ENCODE measurements at places on chromosomes 1 and 21.

GRCh38 chr1:18246543-18246942 lies 138.9 kb downstream of the IGSF21 start:
- H3K36me3 ChIP-seq, result no peaks in the 10 kb centered on the region
- no peak for DNase-seq
- no peaks in the 10 kb centered on the region for H3K4me1 ChIP-seq
- no peaks in the 10 kb centered on the region for H3K27me3 ChIP-seq

DNA sequence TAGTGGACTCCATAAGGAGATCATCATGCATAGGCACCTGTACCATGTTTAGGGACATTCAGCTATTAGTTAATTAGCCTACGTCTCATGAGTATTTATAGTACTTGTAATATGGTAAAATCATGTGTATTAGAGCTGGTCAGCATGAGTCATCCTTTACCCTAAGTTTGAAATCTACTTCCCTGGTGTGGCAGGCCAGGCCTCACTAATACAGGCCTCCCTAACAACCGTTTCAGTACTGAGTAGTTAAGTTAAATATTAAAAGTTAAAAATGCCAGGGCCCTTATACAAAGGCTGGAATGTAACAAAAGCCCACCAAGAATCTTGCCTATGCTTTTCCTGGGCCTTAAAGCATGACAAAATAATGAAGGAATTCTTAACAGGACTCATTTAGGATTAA lies 356.3 kb upstream of the DPYD start:
- peaks cover 5% of the 10 kb centered on the region for H3K4me1 ChIP-seq
- no peak for DNase-seq
- H3K4me3 ChIP-seq, result no peak overlapping the region
- H3K36me3 ChIP-seq, result peaks cover 5% of the 10 kb centered on the region
- no peaks in the 10 kb centered on the region for H3K27me3 ChIP-seq
- peak overlapping the region; percentile 27 for H3K27ac ChIP-seq

- no peak for DNase-seq
- H3K4me3 ChIP-seq, result no peak overlapping the region
- no peaks in the 10 kb centered on the region for H3K27me3 ChIP-seq
- peaks cover 63% of the 10 kb centered on the region for H3K4me1 ChIP-seq
Measured at GRCh38 chr1:56524263-56524662, 55.1 kb downstream of the PLPP3 start.

DNA sequence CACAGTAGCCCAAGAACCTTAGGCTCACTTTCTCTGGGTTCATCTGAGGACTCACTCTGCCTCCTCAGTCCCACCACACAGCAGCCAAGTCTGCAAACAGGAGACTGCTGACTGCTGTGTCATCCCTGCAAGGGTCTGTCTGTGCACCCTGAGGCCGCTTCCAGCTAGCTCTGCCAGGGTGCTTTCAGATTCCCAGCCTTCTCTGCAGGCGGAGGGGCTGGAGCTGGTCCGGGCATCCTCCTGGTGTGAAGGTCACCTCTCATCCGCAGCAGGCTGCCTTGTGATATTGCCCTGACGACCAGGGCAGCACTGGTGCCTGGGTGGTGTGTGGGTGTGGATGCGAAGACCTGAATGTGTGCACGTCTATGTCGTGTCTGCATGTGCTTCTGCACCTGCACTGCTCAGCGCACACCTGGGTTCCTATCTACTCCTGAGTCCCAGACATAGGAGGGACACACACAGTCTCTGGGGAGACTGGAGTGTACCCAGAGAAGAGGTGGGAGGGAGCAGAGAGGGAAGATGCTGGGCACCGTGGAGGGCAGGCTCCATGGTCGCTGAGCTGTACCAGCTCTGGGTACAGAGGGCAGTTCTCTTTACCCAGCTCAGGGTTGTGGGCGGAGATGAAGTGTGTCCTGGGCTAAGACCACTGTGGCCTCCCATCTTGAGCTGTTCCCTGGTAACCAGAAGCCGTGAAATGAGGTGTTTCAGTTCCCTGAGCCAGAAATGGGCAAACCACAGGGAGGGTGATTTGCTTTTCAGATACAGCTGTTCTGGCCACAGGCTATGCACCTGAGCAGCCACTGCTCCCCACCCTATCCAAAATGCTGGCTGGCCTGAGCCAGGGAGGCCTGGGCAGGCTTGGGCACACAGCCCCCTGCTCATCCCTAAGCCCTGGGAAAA lies 160.9 kb upstream of the CSF3R start:
- no peaks in the 10 kb centered on the region for H3K36me3 ChIP-seq
- no peak overlapping the region for H3K4me3 ChIP-seq
- no peak overlapping the region for H3K27ac ChIP-seq

- DNase-seq, result no peak
- peaks cover 11% of the 10 kb centered on the region for H3K27me3 ChIP-seq
Measured at GRCh38 chr1:41315146-41315822, 46.0 kb upstream of the FOXO6 start.

DNA sequence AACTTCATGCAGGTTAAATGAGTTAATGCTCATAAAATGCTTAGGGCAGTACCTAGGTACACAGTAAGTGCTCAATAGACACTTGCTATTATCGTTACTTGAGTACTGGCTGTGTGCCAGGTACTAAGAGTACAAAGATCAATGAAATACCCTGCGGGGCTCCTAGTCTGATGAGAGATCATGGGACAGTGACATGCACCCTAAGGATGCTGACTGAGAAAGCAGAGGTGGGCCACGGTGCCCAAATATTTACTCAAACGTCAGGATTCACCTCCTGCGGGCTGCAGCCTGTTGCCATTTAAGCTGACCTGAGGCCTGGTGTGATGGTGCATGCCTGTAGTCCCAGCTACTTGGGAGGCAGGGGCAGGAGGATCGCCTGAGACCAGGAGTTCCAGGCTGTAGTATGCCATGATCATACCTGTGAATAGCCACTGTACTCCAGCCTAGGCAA lies 19.8 kb upstream of the LUZP1 start:
- H3K4me1 ChIP-seq, result peaks cover 46% of the 10 kb centered on the region
- no peak overlapping the region for H3K4me3 ChIP-seq
- no peaks in the 10 kb centered on the region for H3K27me3 ChIP-seq
- no peak for DNase-seq
- peak overlapping the region; percentile 78 for H3K27ac ChIP-seq

- no peak for DNase-seq
- H3K4me1 ChIP-seq, result peaks cover 38% of the 10 kb centered on the region
- H3K27ac ChIP-seq, result no peak overlapping the region
Measured at GRCh38 chr21:29430576-29430975, 131.9 kb downstream of the BACH1 start.

GRCh38 chr1:217946511-217946910 lies 315.4 kb downstream of the SPATA17 start:
- H3K4me3 ChIP-seq, result no peak overlapping the region
- no peaks in the 10 kb centered on the region for H3K36me3 ChIP-seq
- DNase-seq, result no peak

- H3K27me3 ChIP-seq, result peaks cover 24% of the 10 kb centered on the region
- H3K4me1 ChIP-seq, result no peaks in the 10 kb centered on the region
- no peaks in the 10 kb centered on the region for H3K36me3 ChIP-seq
- H3K27ac ChIP-seq, result no peak overlapping the region
- no peak overlapping the region for H3K4me3 ChIP-seq
- DNase-seq, result no peak
Measured at GRCh38 chr1:64387389-64388285, 82.3 kb upstream of the CACHD1 start.

DNA sequence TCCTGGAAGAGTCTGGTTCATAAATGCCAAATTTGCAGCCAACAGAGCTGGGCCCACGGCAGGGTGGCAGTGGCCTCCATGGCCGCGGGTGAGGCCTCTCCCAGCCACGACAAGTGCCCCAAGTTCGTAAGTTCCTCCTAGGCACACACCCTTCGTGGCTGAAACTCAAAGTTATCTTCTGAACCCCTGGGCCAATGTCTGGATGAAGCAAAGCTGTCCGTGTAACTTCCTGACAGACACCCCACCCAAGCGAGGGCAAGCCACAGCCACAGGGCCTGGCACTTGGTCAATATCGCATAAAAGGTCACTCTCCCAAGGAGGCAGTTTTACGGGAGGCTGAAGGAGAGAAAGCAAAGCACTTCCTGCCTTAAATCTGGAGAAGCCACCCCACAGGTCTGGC lies 27.8 kb upstream of the GPR153 start:
- peaks cover 6% of the 10 kb centered on the region for H3K36me3 ChIP-seq
- no peaks in the 10 kb centered on the region for H3K27me3 ChIP-seq
- no peaks in the 10 kb centered on the region for H3K4me1 ChIP-seq
- no peak for DNase-seq

- no peak overlapping the region for H3K4me3 ChIP-seq
- H3K27ac ChIP-seq, result no peak overlapping the region
- peaks cover 3% of the 10 kb centered on the region for H3K36me3 ChIP-seq
- H3K4me1 ChIP-seq, result peaks cover 77% of the 10 kb centered on the region
- DNase-seq, result no peak
Measured at GRCh38 chr1:94058766-94059165, 62.2 kb downstream of the ABCA4 start.

DNA sequence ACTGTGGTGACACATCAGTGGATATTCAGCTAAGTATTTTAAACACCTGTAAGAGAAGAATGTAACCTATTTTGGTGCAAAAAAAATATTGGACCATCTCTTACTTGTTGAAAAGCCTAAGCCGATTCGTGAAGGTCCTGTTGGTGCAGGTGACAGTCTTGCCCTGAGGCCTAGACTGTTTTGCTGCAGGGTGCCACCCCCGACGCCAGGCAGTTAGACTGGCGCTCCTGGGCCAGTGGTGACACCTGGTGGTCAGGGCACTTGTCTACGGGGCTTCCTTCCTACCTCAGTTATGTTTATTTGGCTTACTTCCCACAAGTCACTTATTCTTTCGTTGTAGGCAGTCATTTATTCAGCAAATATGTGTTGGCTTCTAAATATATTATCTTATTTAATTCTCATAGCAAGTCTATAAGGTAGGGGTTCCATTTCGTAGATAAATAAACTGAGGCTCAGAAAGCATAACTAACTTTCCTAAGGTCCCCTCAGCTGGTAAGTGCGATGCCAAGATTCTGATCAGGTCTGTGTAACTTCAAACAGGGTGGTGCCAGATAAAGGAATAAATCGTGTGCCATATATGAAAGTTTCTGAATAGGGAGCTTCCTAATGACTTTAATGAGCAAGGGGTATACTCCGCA lies 1.9 kb downstream of the EEIG2 start:
- peaks cover 24% of the 10 kb centered on the region for H3K4me1 ChIP-seq
- H3K27me3 ChIP-seq, result no peaks in the 10 kb centered on the region
- H3K27ac ChIP-seq, result no peak overlapping the region
- no peaks in the 10 kb centered on the region for H3K36me3 ChIP-seq
- no peak overlapping the region for H3K4me3 ChIP-seq

DNA sequence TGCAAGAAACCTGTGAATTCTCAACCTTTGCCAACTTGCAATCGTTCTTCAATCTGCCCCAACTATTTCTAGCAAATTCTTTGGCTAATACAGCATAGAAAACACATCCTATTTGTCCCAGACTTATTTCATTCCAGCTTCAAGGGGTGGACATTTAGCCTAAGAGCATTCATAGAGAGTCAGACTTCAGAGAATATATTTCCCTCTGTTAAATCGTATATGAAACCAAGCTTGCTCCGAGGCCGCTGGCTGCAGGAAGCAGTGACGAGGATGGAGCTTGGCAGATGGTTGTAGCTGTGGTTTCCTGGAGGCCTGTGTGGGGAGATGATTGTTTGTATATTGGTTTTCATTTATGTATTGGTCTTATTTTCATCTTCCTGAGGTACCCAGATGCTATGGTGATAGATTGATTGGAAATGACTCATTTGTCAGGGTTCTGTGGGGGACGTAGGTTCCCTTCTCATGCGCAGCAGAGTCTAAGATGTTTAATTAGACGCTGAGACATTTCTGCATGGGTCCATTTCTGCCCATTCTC lies 26.1 kb downstream of the MAN1C1 start:
- DNase-seq, result peak; percentile 46
- H3K4me1 ChIP-seq, result peaks cover 22% of the 10 kb centered on the region
- H3K27me3 ChIP-seq, result peaks cover 27% of the 10 kb centered on the region
- peaks cover 36% of the 10 kb centered on the region for H3K36me3 ChIP-seq
- H3K4me3 ChIP-seq, result no peak overlapping the region

DNA sequence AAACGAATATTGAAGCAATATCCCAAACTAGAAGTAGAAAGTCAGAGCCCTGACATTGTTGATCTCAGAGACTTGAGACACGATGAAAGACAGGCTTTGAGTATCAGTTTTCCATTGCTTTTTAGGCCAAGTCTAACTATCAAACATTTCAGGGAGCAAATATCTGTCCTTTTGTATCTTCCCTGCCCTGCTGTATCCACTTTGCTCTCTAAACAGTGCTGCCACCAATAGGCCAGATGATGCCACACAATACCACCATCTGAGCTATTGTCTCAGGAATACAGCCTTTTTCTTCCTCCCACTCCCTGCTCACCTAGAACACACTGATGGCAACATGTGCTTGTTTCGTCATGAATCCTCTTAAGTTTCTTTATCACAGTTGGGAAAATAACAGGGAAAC lies 62.6 kb upstream of the SPAG17 start:
- no peak overlapping the region for H3K27ac ChIP-seq
- no peak overlapping the region for H3K4me3 ChIP-seq
- H3K4me1 ChIP-seq, result peaks cover 4% of the 10 kb centered on the region
- no peak for DNase-seq

DNA sequence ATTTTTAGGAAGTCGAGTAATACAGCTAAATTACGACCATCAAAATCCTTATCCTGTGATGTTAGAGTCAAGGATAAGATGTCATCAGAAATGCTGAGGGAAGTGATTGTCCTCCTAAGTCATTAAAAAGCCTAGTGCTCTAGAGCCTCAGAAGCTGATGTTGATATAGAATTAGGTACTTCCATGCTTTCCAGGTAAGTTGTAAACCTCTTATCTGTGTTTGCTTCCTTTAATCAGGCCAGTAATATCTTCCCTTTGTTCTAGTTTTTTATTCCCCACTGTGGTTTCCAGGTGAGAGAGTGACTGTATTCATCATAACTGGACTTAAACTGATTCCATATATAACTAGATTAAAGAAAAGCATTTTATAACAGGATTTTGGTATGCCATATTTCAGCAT lies 44.4 kb downstream of the SMG7 start:
- no peaks in the 10 kb centered on the region for H3K27me3 ChIP-seq
- peaks cover 21% of the 10 kb centered on the region for H3K36me3 ChIP-seq
- peaks cover 20% of the 10 kb centered on the region for H3K4me1 ChIP-seq
- no peak for DNase-seq
- no peak overlapping the region for H3K4me3 ChIP-seq

GRCh38 chr1:63864224-63864641 lies 90.4 kb downstream of the ROR1 start:
- no peaks in the 10 kb centered on the region for H3K36me3 ChIP-seq
- no peaks in the 10 kb centered on the region for H3K27me3 ChIP-seq
- DNase-seq, result no peak

GRCh38 chr1:26553942-26554682 lies 24.6 kb downstream of the RPS6KA1 start:
- no peak overlapping the region for H3K4me3 ChIP-seq
- no peak for DNase-seq
- H3K4me1 ChIP-seq, result peaks cover 13% of the 10 kb centered on the region
- H3K27ac ChIP-seq, result no peak overlapping the region

DNA sequence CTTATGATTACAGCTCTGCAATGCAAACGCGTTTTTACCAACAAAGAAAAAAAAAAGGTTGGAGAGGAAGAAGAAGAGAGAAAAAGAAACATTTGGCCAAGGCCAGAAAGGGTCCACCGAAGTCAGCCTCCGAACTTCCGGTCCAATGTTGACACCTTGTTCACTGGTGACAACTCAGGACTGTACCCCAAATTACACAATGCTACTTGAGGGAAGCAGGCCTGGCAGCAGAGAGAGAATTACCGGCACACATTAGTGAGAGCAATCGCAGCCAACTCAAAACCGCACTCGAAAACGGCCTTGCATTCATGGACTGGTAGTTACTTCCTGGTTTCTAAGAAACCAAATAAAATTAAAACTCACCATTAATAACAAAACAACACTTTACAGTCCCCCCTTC lies 652.5 kb downstream of the KIF26B start:
- H3K27me3 ChIP-seq, result no peaks in the 10 kb centered on the region
- DNase-seq, result peak; percentile 25
- H3K27ac ChIP-seq, result no peak overlapping the region
- H3K4me1 ChIP-seq, result no peaks in the 10 kb centered on the region
- no peak overlapping the region for H3K4me3 ChIP-seq

Data from osteocyte (in vitro differentiated cells).